Smooth muscle cell of bladder (primary cell): ENCODE measurements at places on chromosomes 3 and 15. TPM values are rescaled to one million over a fixed set of nuclear protein-coding genes. Genes with fewer than 3 reads are reported as not detected.

GP9 gene
- not detected in 2 replicates for total RNA-seq

ERC2 gene
- total RNA-seq = not detected in 2 replicates

GOLGA8M gene
- 0.28 and 0.92 TPM in 2 replicates for total RNA-seq

MME gene
- total RNA-seq = 603 and 789 TPM in 2 replicates

CHRFAM7A gene
- total RNA-seq = 0.14 TPM in 1 of 2 replicates, not detected in the other

STRIT1 gene
- not detected in 2 replicates for total RNA-seq

CCR2 gene
- total RNA-seq = not detected in 2 replicates

PPP2R3A gene
- total RNA-seq = 7.0 and 7.5 TPM in 2 replicates

SMAD6 gene
- total RNA-seq = 15.5 and 31.3 TPM in 2 replicates

NUSAP1 gene
- total RNA-seq = 10.1 and 14.2 TPM in 2 replicates

ATP13A5 gene
- not detected in 2 replicates for total RNA-seq

SH2D7 gene
- total RNA-seq = not detected in 2 replicates

CSPG5 gene
- 0.18 and 0.28 TPM in 2 replicates for total RNA-seq

ACTC1 gene
- not detected in 2 replicates for total RNA-seq

LDHAL6B gene
- not detected in 2 replicates for total RNA-seq

FSIP1 gene
- 1.7 and 4.4 TPM in 2 replicates for total RNA-seq

NR2F2 gene
- total RNA-seq = 4.3 and 4.5 TPM in 2 replicates

ZBED2 gene
- 0.28 TPM in 1 of 2 replicates, not detected in the other for total RNA-seq

ATP10A gene
- total RNA-seq = 5.3 and 10.4 TPM in 2 replicates

COL6A6 gene
- total RNA-seq = 0.14 and 1.2 TPM in 2 replicates

DUOX2 gene
- total RNA-seq = under 0.01 TPM in 1 of 2 replicates, not detected in the other

GOLGA6L4 gene
- 0.37 and 0.43 TPM in 2 replicates for total RNA-seq

TXNRD3 gene
- 14.3 and 16.2 TPM in 2 replicates for total RNA-seq

AQR gene
- total RNA-seq = 19.5 and 20.9 TPM in 2 replicates

CDHR4 gene
- total RNA-seq = under 0.01 and 0.14 TPM in 2 replicates

PCLAF gene
- 14.7 and 32.0 TPM in 2 replicates for total RNA-seq

IGSF10 gene
- total RNA-seq = 0.71 and 6.1 TPM in 2 replicates
